T1000 (cell line): ENCODE measurements at places on chromosomes 16 and 17.

DNA sequence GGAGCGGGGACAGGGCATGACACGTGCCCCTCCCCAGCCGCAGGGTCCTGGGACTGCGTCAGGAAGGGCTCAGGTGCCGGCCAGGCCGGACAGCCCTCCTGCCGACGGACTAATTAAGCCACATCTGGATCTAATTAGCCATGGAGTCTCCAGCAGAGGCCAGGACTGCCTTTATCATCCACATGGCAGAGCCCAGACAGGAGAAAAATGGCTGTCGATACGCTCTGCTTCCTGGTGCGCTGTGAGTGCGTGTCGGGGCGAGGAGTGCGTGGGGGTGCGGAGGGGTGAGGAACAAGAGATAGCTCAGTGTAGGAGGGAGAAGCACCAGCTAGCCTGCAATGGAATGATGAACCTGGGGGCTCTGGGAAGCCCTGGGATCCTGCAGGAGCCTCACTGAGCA lies 218.8 kb downstream of the IRF8 start:
- DNase-seq = no peak

GRCh38 chr17:16304830-16305229 lies 48.4 kb downstream of the CENPV start:
- no peak for DNase-seq

- no peak for DNase-seq
Observed at GRCh38 chr16:51996516-51996915, 550.4 kb downstream of the TOX3 start.

GRCh38 chr17:31877341-31877740 lies 18.3 kb upstream of the COPRS start:
- DNase-seq = no peak

- DNase-seq = no peak
Observed at GRCh38 chr17:4721203-4722135, 9.8 kb upstream of the MED11 start.

GRCh38 chr17:14545156-14545906 lies 244.4 kb downstream of the HS3ST3B1 start:
- no peak for DNase-seq

- no peak for DNase-seq
Observed at GRCh38 chr16:48129926-48130325, 25.9 kb downstream of the ABCC12 start.

- peak; percentile 18 for DNase-seq
Observed at GRCh38 chr16:10738231-10739077, 5.2 kb upstream of the NUBP1 start.

- DNase-seq = no peak
Observed at GRCh38 chr16:19972111-19972510, 87.5 kb upstream of the GPRC5B start.

DNA sequence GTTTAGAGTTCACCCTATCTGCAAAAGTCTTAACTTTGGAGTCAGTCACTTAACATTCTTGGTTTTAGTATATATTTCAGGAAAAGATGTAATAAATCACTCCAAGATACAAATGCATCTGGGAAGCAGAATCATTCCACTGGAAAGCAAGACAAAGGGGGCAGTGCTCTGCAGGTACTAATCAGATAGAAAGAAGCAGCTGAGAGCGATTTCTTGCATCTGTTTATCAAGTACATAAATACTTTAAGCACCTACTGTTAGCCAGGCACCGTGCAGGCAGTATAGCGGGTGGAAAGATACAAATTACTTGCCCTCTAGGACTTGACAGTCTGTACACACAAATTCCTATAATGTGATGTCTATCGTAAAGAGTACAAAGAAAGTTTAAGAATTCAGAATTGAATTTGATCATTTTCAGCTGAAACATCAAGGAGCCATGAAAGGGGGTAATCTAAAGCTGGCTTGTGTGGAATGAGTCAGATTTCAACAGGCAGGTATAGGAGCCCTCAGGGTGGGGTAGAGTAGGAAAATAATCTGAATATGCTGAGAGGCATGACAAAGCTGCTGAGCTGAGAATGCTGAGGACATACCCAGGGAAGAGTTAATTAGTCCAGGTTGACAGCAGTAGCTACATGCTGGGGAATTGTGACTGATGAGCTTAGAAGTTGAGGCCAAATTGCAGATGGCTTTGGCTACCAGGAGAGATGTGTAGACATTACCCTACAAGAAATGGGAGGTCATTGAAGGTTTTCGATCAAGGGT lies 110.2 kb downstream of the CA10 start:
- no peak for DNase-seq

- no peak for DNase-seq
Observed at GRCh38 chr16:25013751-25014499, 1.2 kb downstream of the ARHGAP17 start.

DNA sequence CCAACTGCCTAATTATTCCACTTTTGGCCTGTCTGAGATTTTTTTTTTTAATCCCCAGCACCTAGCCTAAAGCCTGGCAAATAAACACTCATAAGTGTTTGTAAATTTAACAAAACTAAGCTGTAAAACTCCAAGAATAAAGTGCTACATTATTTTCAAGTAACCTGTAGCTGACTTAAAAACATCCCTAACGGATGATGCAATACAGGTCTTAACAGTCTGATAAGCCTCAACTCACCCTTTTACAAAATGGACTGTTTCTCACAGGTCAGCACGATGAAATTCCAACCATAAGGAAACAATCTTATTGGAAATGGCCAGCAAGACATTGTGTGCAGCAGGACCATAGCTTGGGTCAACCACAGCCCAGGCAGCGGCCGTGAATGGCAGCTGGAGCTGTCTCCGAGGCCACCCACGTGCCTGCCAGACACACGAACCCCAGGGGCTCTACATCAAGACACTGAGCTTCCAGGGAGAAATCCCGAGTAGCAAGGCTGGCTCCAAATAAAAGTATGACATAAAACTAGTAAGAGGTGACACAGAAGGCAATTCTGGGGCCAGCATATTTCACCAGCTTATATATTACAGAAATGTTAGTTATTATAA lies 58.9 kb downstream of the NDEL1 start:
- DNase-seq = no peak

DNA sequence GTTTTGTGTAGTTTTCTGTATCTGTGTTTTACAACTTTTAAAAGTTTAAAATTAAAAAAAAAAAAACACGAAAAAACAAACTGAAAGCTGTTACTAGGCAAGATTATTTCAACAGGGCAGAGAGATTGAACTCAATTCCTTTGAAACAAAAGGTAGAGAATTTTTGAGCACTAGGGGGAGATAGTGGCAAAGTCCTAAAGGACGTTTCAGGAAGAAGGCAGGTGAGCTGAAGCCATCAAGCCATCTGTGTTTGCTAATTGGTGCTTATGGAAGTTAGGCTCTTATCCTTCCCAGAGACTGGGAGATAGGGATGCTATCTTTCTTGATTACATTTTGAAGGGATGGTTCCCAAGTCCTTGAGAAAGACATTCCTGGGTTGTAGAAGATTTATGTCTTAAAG lies 70.6 kb upstream of the CLEC3A start:
- DNase-seq = no peak

DNA sequence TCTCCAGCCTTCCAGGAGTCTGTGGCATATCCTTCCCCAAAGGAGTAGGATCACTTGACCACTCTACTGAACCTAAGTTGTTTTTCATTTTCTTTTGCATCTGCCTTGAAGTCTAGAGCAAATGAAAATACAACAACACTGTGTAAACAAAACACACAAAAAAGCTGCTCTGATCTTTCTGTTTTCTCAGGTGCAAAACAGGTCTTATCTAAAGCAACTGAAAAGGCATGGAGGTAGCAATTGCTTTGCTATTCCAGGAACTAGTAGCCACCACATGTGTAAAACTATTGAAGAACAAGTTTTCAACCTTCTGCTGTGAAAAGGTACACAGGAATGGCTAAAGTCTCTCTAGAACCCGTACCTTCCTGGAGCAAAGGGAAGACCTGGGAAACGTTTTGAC lies 127.1 kb downstream of the PITPNC1 start:
- no peak for DNase-seq

DNA sequence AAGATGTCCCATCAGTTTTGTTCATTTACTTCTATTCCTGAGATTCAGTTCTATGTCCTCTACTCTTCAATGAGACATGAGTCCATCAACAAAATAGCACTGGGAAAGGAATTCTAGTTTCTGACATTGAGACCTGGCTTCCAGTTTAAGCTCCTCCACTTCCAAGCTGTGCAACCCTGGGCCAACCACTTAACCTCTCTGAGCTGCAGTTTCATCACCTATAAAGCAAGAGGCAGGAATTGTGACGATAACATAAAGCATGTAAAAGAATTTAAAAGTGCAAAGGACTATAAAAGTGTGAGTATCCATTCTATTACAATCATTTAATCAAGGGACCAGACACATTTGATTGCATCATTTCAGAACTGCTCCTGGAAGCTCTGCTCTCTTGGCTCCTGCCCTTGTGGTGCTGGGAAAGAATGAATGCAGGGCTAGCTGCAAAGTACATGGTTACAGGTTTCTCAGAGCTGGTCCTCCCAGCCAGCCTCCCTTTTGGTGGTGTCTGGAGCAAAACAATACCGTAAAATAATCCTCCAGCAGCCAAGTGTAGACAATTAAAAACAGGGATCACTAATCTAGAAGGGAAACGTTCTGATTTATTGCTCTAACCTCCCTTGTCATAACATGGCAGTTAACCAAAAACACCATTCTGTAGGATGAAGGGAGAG lies 113.9 kb downstream of the VPS53 start:
- DNase-seq = no peak

GRCh38 chr16:23395732-23396131 lies 57.3 kb downstream of the COG7 start:
- DNase-seq = no peak

DNA sequence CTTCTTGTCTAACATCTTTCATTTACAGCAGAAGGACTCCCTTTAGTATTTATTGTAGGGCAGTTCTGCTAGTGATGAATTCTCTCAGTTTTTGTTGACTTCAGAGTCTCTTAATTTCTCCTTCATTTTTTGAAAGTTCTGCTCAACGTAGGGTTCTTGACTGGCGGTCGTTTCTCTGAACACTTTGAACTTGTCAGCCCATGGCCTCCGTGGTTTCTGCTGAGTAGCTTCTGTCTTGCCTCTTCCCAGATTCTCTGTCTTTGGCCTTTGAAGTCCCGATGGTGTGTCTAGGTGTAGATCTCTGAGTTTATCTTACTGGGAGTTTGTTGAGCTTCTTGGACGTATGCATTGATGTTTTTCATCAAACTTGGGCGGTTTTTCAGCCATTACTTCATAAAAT lies 13.4 kb downstream of the GAA start:
- DNase-seq = no peak

DNA sequence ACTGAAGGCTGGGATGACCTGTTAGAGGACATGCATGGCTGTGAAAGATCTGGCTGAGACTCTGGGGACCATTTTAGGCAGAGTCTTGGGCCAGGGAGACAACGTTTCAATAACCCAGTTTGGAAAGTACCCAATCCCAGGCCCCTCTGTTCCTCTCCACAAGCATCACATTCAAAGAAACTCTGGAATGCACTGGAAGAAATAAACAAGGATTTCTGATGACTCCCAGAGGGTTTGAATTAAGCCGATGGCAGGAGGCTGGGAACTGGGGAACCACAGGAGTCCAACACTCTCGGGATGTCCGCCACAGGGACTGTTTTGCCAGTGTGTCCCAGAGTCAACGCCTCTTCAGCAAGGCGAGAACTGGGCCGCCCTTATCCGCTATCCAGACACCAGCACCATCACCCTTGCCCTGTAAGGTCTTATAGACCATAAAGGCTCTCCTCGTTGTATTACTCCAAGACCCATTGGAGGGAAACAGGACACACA lies 3.3 kb downstream of the PMP22 start:
- DNase-seq = no peak

GRCh38 chr16:11039726-11040125 lies 95.4 kb downstream of the CLEC16A start:
- DNase-seq = no peak

- peak; percentile 91 for DNase-seq
Observed at GRCh38 chr16:31472709-31473203, 804 bp downstream of the TGFB1I1 start.

DNA sequence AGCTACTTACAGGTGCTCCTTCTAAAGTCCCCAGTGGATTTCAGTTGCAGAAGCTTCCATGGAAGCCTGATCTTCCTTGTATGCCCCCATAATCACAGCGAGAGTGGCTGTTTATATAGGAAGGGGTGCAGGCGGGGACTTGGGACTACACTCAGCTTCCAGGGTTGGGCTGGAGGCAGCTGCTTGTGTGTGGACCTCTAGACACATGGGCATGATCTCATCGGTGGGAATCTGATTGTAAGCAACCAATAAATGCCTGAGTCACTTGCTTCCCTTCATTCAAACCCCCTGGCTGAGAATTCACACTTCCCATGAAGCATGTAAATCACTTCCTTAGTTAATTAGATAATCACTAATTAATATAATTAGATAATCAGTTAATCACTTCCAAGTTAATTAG lies 1.0 kb upstream of the KRT20 start:
- DNase-seq = no peak

DNA sequence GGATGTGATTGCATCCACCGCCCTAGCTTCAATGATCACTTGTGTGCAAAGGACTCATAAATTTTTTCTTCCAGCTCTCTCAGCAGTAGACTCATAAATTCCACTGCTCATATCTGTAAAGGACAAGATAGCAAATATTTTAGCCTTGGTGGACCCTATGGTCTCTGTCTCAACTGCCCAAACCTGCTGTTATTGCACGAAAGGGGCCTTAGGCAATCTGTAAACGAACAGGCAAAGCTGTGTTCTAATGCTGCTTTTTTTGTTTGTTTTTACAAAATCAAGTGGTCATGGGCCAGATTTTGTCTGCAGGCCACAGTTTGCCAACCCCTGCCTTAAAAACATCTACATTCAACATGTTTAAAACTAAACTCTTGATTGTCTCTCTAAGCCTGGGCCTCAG lies 34.1 kb downstream of the FAM20A start:
- no peak for DNase-seq

DNA sequence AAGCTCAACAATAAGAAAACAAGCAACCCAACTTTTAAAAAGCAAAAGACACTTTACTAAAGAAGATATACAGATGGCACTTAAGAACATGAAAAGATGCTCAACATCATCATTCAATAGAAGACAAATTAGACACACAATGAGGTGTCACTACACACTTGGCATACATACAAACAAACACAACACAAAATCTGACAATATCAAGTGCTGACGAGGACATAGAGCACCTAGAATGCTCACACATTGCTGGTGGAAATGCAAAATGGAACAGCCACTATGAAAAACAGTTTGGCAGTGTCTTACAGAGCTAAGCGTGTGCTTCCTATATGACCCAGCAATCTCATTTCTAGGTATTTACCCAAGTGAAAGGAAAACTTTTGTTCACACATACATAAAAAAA lies 18.9 kb downstream of the RPRML start:
- DNase-seq = no peak
